ENCODE measurements at places on chromosomes 11 and 22.
A peak's percentile ranks its signal among the peaks of the same experiment; 100 is the strongest.

GRCh38 chr11:70020336-70021214 is 57.5 kb upstream of the ANO1 start:
- no peak for DNase-seq

DNA sequence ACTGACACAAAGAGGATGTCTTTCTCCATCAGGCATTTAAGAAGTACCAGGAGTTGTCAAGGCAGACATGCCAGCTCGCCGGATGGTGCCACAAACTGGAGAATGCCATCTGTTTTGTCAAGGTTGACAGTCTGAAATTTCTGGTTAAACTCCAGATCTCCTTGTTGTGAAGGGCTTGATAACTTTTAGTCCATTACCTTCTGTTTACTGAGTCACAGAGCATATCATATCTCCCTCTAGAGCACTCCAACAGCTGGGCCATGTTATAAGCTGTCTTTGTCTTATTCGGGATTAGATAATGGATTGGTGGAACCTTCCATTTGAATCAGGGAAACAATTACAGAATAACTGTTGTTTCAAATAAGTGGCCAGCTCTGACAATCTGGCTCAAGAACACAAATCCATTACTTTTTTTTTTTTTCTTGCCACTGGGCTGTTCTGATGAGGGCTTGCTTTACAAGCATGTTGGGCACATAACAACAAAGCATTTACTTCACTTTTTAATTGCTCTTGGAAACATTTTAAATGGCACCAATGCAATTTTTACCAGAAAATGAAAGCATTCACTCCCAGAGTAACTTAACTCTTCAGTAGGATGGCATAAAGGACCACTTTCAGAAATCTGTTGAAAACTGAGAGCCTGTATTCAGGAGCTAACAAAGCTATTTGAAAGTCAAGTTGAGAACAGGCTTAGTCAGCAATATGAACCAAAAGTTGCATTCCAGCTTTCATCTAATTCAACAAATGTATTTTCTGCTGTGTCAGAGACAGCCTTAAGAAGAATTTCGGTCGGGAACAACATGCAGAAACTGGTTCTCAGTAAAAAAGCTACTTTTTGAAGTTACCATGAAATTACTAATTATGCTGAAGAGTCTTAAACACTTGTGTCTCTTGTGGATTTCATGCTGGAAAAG is 227.6 kb upstream of the PITPNB start:
- no peak for DNase-seq

- no peak for DNase-seq
Measured at GRCh38 chr11:19595499-19595839, 117.2 kb upstream of the NAV2 start.

DNA sequence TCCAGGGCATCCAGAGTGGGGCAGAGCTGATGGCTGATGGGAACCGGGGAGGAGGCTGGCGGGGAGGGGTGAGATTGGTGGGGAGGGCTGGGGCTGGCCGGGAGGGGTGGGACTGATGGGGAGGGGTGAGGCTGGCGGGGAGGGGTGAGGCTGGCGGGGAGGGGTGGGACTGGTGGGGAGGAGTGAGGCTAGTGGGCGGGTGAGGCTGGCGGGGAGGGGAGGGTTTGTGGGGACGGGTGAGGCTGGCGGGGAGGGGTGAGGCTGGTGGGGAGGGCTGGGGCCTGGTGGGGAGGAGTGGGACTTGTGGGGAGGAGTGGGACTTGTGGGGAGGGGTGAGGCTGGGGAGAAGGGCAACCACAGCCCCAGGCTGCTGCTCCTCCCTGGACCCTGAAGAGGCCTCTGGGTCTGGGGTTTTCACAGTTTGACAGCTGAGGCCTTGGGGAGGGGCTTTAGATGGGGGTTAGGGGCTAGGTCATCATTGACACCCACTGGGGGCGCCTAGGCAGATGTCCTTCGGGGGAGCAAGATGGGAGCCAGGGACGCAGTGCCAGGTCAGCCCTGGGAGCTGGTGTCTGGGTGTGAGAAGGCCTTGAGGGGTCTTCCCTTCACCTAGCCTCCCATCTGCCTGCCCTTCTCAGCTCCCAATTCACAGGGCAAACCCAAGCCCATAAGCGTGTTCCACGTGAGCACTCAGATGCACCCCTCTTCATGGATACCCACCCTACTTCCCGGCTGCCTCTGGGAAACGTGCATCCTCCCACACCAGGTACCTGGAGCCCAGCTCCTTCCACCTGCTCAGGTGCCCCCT is 26.7 kb downstream of the PARVG start:
- peak; percentile 3 for DNase-seq

- DNase-seq = no peak
Measured at GRCh38 chr11:1924181-1924580, 4.7 kb downstream of the TNNT3 start.

DNA sequence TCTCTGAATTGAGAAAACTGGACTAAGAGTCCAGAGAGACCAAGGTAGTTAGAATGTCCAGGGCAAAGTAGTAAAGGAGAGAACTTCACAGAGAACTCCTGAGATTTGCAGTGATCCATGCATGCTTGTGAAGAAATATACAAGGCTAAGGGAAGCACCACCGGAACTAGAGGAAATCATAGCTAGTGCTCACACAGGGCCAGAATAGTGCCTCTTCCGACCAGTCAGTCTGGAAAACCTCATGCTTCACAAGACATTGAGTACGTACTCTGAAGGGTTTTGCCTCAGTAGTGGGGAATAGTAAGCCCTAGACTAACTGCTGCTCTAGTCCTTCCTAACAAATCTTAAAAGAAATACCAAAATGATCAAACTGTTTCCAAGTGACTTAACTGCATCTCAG is 108.0 kb downstream of the LRRC32 start:
- no peak for DNase-seq

GRCh38 chr11:60933416-60934123 is 9.3 kb downstream of the TMEM132A start:
- no peak for DNase-seq

- no peak for DNase-seq
Measured at GRCh38 chr11:103384652-103385051, 275.4 kb downstream of the DYNC2H1 start.

- no peak for DNase-seq
Measured at GRCh38 chr11:105265845-105266244, 126.3 kb upstream of the CARD18 start.

GRCh38 chr11:23564370-23564769 is 704.1 kb upstream of the CCDC179 start:
- DNase-seq = no peak

DNA sequence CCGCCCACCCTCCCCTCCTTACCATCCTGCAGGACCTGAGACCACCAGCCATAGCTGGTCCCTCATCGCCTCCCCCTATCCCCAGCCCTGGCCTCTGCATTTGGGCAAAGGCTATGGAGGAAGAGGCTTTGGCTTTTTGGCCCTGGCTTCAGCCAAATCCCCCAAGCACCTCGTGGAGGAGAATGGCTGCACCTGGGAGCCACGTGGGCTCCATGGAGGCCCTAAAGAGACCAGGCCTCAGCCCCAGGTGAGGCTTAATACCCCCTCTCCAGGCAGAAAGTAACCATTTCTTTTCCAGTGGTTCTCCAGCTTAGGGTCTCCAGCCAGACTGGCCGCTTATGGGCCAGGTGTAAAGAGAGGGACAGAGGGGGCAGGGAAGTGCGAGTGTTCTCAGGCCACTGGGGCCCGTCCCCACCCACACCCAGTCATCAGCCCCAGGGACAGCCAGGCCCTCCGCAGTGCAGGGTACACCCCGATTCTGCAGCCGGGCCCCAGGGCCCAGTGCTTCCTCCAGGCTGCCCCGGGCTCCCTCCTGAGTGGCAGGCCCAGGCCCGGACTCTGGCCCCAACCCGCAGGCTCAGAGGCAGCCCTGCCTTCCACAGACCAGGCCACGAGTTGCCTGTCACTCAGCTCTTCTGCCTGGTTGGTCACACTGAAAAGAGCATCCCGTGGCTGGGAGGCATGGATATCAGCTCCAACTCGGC is 26.4 kb downstream of the CDKN1C start:
- no peak for DNase-seq

GRCh38 chr11:100618914-100619313 is 68.2 kb upstream of the ARHGAP42 start:
- DNase-seq = no peak

DNA sequence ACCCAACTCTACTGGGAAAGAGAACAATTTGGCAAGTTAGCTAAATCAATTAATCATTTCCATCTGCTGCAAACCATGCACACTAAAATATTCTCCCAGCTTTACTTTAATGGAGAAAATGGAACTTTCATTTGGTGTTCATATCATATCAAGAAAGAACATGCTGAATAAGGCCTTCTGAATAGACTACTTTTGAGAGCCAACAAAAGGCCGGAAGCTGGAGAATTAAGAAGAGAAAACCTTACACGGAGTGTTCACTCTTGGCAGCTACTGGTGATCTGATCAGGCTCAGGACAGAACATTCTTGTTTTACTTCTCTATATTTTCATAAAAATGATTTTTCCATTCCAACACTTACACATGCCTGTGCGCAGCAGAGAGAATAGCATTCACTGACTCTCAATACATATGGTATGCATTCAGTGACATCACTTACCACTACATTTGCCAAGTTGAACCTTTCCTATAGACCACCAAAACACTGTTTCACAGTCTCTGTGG is 165.3 kb downstream of the TTC28 start:
- DNase-seq = no peak

DNA sequence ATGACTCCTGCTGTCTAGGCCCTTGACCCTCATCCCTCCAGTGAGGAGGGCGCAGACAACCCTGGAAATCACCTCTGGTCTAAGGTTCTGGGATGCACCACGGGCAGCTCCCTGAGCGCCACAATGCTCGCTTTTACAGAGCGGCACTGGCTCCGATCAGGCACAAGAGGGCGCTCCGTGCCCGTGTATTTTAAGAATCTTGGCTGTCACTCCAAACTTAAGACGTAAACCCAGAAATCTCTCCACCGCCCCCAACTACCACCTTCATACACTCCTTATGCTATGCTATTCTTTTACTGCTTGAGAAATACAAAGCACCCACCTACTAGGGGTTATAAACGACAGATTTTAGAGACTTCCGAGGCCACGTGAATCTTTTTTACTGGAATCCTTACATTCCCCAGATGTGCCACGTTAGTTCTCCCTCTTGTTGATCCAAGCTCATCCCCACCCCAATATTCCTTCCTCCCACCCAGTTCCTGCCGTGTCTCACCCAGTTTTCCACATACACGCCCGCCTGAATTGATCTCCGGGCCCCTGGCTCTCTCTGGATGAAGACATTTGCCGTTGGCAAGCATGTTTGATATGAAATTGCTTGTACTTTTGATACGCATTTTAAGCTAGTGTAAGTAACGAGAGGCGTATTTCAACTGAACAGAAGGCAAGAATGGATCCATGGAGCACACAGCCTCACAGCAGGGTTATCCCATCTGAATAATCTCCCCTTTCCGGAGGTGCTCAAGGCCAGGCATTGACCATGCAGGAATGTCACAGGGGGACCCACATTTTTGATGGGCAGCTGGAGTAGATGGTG is 453.5 kb downstream of the OPCML start:
- DNase-seq = peak; percentile 77

- no peak for DNase-seq
Measured at GRCh38 chr11:76902121-76903014, 41.6 kb downstream of the ACER3 start.

DNA sequence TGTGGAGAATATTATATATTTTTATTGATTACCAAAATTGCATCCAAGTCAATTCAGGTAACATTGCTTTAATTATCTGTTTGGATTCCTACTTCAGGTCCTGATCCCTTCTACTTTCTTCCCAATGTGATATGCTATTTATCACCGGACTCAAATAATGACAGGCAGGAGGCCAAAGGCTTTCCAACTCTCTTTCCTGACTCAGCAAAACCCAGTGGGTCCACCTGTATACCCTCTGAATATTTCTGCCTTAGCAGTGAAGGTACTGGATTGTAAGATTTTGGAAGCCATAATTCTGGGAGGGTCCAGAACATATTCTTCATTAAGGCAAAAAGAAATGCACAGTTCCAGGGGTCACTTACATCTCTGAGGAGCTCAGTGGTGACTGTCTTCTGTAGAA is 260.2 kb upstream of the UBASH3B start:
- no peak for DNase-seq

DNA sequence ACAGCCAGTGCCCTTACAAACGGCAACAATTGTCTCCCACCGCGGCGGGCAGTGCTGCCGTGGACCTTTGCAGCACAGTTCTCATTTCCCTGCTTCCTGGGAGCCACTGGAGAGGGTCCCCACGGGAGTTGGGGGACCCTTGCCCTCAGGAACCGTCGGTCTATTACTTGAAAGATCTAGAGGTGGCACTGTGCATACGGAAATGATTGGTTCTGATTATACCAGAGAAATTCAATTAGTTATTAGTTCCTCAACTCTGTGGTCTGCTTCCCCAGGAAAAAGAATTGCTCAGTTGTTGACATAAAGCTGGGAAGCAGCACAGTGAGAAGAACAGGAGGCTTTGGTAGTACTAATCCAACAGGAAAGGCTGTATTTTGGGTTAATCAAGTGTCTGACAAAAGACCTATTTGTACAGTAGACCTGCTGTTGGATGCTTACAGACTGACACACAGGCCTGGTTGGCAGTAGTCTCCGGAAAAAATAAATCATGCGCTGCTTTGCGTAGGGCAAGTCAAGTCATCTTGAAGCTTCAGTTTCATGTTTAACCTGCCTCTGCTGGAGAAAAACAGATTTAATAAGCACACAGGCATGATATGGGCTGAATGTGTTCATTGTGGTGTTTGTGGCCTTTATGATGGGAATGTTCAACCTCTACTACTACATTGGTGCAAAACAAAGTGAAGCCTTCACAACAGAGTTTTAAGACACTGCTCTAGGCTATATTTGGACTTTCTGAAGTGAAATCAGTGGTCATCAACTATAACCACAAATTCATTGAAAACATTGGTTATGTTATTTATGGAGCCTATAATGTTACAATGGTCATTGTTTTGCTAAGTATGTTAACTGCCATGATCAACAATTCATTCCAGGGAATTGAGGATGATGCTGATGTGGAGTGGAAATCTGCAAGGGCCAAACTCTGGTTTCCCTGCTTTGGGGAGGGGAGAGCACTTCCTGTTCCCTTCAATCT is 54.6 kb upstream of the SC5D start:
- no peak for DNase-seq

DNA sequence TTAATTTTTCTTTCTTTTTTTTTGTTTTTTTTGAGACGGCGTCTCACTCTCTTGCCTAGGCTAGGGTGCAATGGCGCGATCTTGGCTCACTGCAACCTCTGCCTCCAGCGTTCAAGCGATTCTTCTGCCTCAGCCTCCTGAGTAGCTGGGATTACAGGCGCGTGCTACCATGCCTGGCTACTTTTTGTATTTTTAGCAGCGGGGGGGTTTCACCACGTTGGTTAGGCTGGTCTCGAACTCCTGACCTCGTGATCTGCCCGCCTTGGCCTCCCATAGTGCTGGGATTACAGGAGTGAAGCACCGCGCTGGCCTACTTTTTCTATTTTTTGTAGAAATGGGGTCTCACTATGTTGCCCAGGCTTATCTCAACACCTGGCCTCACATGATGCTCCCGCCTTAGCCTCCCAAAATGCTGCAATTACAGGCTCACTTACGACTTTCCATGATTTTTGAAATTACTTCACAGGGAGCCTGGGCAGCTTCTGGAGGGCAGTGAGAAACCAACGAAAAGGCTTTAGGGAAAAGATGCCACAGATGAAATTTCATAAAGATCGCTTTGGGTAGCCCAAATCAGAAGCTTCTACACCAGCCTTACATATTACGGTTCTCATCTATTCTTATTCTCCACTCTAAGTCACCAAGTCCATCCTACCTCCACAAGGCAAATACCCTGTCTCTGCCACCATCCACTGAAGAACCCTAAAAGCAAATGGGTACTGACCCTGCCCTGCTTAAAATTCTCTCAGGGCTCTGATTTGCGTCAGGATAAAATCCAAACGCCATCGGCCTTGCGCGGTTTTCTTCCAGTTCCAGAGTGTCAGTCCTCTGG is 866 bp upstream of the RRM1 start:
- DNase-seq = no peak
